ENCODE measurements at places on chromosomes 16 and 17.

GRCh38 chr16:84600343-84601229 lies 17.3 kb downstream of the COTL1 start:
- no peak for DNase-seq

DNA sequence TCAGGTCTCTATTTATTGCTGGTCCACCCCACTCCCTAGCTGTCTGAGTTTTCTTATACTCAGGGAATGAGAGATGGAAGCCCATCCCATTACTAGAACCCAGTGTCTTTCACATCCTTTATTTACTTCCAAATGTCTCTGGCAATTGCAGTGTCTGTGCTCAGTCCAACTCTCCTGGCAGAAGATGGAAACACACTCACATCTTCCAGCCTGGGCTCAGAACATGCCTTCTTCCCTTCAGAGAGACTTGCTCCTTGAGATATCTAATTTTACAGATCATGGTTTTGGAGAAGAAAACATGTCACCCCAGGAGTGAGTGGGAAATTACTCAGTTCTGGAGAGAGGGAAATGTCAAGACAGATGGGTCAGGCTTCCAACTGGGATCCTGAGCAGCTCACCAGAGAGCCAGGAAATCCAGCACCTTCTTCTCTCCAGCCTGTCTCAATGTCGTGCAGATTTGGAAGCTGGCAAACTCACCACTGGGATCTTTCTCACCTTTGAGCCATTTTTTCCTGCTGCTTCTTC lies 494.4 kb downstream of the HS3ST4 start:
- DNase-seq: no peak

- no peak for DNase-seq
Measured at GRCh38 chr16:81547194-81547938, 102.8 kb downstream of the CMIP start.

DNA sequence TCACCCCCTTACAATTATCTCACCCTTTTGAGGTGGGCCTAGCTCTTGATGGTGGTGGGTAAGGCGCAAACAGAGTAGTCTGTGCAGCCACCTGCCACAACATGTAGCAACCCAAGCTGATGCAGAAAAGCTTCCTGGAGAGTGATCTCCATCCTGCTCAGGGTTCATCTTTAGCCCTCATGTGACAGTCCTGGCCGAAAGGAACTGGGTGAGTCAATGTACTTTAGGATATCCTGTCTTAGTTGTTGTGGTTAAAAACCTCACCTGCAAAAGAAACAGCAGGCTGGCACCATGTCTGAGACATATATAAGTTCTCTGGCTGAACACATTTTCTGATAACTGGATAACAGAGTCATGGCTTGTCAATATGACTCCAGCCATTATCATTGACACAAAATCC lies 183.5 kb upstream of the CPHXL start:
- DNase-seq: no peak

DNA sequence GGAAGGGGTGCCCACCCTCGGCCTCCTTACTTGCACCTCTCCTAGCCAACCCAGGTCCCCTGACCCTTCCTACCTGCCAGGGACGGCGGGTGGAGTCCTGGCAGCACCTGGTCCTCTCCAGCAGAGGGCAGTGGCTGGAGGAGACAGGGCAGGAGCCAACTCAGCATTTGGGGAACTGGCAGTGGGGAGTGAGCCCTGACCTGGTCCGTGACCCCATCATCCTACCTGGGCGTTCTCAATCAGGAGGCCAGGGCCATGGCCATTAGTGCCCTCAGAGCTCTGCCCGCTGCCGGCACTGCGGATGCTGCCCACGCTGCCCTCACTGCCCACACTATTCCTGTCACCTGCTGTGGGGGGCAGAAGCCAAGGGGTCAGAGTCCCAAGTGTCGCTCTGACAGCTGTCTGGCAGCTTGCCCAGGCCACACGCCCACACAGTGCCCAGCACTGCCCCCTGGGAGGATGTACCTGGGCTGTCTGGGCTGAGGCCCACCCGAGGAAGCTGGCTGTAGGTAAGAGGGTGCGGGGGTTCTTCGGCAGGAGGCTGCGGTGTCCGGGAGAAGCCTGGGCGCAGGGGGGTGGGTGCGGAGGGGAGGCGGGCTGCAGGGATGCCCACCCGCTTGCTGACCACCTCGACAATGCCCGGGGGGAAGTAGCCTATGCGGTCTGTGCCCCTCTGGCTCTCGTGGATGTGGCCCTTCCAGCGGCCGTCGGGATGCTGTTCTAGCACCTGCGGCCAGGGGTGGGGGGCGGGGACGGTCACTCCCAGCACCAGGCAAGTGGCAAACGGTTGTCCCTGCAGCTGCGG lies 10.8 kb downstream of the CASKIN2 start:
- DNase-seq: no peak

- no peak for DNase-seq
Measured at GRCh38 chr17:6427279-6427781, 7.6 kb downstream of the AIPL1 start.

- no peak for DNase-seq
Measured at GRCh38 chr16:73067671-73068540, 20.0 kb upstream of the ZFHX3 start.

DNA sequence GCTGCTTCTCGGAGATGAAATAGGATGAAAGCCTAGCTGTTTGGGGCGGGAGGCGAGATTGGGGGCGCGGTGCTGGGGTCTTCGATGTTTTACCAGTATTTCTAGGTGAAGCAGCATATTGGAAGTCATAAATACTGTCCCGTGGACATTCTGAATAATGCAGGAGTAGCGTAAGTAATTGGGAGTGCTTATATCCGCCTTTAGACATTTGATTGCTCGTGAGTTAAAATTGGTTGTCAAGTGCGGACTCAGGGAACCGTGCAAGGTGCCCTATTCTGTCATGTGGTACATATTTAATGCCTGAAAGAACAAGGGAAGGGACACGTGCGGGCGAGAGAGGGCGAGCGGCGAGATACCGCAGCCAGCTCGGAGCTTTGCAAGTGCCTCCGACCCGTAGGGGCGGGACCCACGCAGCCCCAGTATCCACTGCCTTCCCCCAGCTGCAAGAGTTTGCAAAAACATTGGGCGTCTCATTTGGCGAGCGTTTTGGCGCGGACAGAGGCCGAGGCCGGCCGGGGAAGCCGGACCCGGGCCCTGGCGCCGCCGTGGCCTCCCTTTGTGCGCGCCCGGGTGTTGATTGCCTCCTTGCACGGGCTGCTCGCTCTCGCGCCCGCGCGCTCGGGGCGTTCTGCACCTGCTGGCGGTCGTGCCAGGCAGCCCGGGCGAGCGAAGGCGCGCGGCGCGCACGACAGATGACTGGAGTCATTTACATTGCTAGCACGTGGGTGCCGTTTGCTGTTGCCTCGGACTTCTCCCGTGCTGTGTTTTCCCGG lies 849.8 kb upstream of the RBFOX1 start:
- DNase-seq: no peak

DNA sequence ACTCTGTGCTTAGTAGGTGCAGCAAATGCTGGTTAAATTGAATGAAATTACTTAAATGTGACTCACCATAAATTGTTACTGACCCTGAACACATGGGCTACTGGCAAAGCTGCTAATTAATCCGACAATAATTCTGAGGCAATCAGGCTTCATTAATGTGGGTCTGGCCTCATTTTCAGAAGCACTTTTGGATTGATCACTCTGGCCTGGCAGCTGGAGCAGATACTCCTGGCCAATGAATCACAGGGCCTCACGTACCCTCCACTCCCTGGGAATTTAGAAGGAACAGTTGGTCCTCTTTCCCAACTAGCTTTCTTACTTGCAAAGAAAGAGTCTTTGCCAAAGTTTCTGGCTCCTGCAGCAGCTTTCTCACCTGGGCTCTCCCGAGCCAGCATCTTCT lies 162.0 kb upstream of the ZKSCAN2 start:
- no peak for DNase-seq

Data from COLO829 (cell line).